PC-3 (cell line): ENCODE measurements at places on chromosomes 1 and 21. TPM values are rescaled to one million over a fixed set of nuclear protein-coding genes. Genes with fewer than 3 reads are reported as not detected.

GRCh38 chr1:4755864-4756504 is 101.6 kb downstream of the AJAP1 start:
- no peak for DNase-seq

DNA sequence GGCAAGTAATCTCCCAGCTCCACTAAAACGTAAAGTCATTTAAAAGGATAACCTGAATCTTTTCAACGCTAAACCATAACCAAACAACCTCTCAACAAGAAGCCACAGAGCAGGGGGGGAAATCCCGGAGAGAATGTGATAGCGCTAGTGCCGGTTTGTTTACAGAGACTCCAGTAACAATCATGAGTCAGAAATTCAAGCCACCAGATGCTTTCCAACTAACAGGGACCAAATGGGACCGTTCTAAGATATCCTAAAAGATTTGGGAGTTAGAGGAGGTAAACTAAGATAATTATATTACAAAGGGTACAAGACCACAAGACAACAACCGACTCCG is 825 bp downstream of the DCAF8 start:
- peak; percentile 89 for DNase-seq

DNA sequence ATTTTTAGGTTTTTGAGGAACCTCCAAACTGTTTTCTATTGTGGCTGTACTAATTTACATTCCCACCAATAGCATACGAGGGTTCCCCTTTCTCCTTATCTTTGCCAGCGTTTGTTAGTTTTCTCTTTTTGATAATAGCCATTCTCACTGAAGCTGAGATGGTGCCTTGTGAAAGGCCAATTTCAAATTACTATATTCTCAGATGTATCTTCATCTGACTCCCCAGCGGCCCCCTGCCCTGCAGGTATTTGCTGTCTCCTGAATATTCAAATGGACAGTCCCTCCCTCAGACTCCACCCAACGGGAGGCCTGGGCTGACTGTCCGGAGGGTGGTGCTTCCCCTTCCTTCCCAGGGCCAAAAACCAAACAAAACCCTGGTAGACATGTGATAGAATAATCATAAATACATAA is 33.5 kb upstream of the TARBP1 start:
- DNase-seq, result no peak

DNA sequence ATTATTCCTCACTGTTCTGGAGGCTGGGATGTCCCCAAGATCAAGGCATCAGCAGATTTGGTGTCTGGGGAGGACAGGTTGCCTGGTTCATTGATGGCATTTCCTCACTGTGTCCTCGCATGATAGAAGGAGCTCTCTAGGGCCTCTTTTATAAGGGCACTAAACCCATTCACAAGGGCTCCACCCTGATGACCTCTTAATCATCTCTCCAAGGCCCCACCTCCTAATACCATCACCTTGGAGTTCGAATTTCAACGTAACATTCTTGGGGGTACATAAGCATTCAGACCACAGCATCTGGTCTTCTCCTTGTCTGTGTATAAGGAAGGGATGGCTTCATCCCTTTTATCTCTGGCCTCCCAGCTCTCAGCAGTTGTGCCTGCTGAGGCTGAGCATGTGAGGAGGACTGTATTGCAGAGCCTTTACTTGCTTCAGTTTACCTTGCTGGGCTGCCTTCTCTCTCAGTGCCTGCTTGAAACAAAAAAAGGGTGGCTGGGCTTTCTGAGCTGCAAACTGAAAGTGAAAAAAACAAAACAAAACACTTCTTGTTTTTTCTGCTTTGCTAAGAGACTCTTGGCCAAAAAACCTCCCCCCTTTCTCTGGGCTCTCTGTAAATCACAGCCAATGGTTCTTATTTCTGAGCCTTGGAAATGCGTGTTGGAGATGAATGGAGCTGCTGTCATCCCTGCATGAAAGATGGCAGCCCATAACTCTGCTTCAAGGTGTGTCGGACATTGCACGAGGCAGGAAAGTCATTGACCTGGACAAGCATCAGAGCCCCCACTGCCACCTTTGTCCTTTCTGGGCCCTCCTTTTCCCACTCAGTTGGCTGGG is 75.8 kb downstream of the RHOU start:
- no peak for DNase-seq

DNA sequence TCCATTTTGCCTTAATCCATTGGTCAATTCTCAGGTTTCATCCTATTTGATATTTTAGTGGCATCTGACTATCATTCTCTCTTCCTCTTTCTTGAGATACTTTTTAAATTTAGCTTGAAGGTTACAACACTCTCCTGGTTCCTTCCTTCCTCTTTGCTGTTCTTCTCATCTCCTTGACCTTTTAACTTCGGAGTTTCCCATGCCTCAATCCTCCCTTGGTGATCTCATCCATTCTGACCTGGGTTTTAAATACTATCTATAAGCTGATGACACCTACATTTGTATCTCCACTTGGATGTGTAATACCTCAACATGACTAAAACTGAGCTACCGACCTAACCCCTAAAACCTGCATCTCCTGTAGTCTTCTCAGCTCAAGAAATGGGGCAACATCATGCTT is 4.8 kb upstream of the ZNF687 start:
- no peak for DNase-seq

GRCh38 chr1:1207571-1207892 is 1.1 kb upstream of the TNFRSF18 start:
- DNase-seq, result peak; percentile 33

- DNase-seq, result no peak
Measured at GRCh38 chr21:45753445-45753844, 109.9 kb downstream of the PCBP3 start.

DNA sequence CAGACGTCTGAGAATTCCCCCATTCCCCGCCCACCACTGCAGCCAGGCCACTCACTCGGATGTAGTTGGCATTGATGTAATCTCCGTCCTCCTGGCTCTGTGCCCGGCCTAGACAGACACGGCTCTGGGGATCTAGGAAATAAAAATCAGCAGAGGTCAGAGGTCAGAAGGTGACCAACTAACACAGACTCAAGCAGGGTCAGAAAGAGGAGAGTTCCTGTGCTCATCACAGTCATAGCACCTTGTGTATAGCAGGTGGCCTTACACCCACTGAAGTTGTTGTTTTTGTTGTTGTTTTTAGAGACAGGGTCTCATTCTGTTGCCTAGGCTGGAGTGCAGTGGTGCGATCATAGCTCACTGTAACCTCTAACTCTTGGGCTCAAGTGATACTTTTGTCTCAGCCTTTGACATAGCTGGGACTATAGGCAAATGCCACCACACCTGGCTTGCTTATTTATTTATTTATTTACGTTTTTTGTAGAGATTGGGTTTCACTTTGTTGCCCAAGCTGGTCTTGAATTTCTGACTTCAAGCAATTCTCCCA is 4.9 kb downstream of the PTPN7 start:
- DNase-seq, result peak; percentile 28

DNA sequence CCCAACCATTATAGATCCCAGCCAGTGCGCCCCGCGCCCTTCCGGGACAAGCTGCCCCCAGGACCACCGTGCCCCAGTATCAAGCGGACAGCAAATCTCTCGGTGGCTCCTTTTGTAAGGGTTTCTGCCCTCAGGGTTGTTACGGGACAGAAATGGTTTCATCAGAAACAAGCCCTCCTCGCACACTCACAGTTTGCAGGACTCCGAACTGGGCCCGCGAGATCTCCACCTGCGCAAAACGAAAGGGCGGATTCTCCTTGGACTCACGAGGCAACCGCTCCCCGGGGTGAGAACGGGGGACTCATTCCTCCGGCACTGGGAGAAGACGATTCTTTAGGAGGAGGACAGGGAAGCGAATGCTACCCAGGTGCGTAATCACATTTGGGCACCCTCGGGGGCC is 51.1 kb upstream of the H6PD start:
- DNase-seq, result no peak

- DNase-seq, result no peak
Measured at GRCh38 chr1:208149776-208150514, 94.2 kb downstream of the PLXNA2 start.

- peak; percentile 41 for DNase-seq
Measured at GRCh38 chr1:156114919-156115513, 505 bp downstream of the LMNA start.

DNA sequence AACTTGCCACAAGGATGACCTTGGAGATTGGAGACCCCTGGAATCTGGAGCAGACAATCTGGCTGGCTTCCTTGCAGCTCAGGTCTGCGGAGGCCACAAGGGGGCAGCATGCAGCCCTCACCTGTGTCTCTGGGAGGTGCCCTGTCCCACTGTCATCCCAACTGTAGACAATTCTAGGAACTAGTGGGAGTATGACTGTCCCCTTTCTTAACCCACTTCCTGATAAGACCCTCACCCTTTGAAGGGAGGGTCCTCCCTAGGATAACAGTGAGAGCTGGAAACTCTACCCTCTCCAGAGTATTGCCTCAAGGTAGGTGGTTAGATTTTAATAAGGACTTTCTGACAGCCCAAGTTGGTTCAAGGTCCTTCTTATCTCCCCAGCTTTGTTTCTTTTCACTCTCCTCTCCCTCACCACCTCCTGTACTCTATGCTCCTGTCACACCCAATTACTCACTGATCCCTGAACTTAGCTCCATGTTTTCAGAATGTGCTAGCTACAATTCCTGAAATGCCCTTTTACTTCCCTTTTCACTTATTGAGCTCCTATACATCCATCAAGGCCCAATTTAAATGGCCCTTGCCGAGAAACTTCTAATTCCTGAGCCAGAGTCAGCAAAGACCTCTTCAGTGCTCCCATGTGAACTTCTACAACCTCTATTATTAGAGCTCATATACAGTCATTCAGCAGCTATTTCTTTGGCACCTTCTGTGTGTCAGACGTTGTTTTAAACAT is 9.2 kb upstream of the KCNQ4 start:
- peak; percentile 67 for DNase-seq

- DNase-seq, result no peak
Measured at GRCh38 chr1:72111662-72112061, 170.7 kb downstream of the NEGR1 start.

GRCh38 chr21:33069645-33069993 is 322 bp upstream of the OLIG1 start:
- no peak for DNase-seq

- no peak for DNase-seq
Measured at GRCh38 chr1:38083541-38083940, 36.9 kb upstream of the POU3F1 start.

- no peak for DNase-seq
Measured at GRCh38 chr21:46622226-46622625, 13.2 kb upstream of the PRMT2 start.

DNA sequence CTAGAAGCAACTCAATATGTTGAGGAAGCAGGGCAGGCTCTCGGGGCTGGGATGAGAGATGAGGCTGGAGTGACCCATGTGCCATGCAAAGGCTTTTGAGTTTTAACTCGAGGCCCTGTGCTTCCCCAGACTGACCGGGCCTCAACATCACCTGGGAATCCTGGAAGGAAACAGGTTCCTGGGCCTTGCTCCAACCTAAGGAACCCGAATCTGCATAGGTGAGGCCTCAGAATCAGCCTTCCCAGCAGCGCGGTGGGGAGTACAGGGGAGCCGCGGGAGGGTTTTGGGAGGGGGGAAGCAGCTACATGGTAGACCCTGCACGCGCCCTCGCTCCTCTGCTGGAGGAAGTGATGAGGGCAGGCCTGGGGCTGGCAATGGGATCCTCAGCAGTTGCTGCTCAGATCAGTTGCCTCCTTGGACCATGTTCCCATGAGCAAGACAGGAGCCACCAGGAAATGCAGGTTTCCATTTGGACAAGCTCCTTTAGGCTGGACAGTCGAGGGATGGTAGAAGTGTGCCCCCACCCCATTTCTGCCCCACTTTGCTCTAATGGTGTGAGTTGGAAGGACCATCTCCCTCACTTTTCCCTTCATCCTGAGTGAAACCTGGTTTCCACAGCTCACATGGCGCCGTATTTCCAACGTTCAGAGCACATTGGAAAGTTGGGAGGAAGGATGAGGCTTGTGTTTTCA is 4.5 kb upstream of the KIAA1614 start:
- DNase-seq, result no peak

DNA sequence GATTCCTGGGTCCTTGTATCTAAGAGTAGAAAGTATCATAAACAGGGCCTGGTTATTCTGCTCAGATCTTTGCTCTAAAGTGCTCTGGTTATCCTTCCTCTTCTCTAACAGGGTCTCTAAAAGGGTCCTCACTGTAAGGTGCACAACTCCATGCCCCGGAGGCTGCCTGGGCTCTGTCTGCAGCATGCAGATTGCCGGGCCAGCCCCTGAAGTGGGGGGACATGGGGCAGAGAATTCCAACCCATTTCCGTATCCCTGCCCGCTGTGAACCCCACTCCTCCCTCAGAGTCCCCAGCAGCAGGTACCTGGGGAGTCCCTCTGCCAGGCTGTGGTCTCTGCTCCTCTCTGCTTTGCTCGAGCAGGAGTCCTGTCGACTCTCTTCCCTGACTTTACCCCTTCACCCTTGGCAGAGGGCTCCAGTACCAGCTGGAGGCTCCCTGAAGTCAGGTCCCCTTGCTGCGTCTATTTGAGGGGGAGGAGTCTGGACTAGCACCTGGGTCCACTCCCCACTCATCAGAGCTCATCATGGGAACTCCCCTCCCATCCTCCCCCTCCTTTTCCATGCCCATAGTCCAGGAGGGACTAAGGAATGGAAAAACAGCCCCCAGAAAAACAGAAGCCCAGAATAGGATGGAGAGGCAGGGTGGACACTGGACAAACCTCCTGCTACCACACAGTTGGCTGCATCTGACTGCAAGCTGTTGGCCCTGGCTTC is 12.1 kb downstream of the BLACAT1 start:
- DNase-seq, result no peak

GRCh38 chr1:5465281-5465711 is 526.9 kb downstream of the NPHP4 start:
- no peak for DNase-seq

DNA sequence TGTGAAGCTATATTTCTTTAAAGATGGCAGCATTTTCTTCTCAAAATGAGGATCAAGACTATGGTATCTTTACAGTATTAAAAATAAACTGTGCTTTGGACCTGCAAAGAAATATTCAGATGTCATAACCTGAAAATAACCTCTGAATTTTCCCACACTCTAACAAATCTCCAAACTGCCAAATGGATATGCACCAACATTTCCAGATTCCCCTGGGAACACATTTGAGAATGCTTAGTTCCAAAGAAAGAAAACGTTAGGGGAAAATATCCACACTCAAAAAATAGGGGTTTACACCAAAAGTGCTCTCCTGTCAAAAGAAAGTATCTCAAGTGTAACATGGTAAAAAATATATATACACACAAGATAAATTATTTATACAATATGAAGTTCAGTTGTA is 69.1 kb upstream of the ARHGAP29 start:
- no peak for DNase-seq

SPRR2B gene
- total RNA-seq, result not detected in 2 replicates

KRTAP19-1 gene
- not detected in 2 replicates for total RNA-seq

OR2T29 gene
- total RNA-seq, result not detected in 2 replicates

CD101 gene
- total RNA-seq, result 0.17 and 0.36 TPM in 2 replicates

CGN gene
- 13.3 and 20.1 TPM in 2 replicates for total RNA-seq
